ENCODE measurements at places on chromosomes 4 and X.

DNA sequence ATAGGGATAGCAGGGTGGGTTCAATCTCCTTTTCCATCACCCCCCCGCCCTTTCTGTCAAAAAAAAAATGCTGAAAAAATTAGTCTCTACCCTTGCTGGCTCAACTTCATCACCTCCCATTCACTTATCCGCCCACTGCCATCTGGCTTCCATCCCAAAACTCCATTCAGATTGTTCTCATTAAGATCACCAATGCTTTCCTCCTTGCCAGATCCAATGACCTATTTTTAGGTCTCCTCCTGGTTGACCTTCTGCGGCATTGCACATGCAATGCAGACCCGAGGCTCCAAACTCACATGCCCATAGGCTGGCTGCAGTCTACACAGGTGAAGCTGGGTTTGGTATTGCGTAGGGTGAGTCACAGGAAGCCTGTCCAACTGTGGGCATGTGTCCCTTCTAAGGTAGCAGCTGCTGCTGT lies 21.1 kb upstream of the STIM2 start:
- no peak for DNase-seq

- DNase-seq: no peak
These were observed at the start of gene CYSLTR1 for GRCh38 chrX:78327370-78328086. Gene CYSLTR1 (minus strand): TSS chrX:78327611. CDS start chrX:78273746, 53,865 bp downstream.

GRCh38 chr4:161448550-161449180 lies 715.1 kb downstream of the FSTL5 start:
- DNase-seq: no peak

GRCh38 chrX:3348191-3348590 lies 1.7 kb upstream of the MXRA5 start:
- DNase-seq: no peak

DNA sequence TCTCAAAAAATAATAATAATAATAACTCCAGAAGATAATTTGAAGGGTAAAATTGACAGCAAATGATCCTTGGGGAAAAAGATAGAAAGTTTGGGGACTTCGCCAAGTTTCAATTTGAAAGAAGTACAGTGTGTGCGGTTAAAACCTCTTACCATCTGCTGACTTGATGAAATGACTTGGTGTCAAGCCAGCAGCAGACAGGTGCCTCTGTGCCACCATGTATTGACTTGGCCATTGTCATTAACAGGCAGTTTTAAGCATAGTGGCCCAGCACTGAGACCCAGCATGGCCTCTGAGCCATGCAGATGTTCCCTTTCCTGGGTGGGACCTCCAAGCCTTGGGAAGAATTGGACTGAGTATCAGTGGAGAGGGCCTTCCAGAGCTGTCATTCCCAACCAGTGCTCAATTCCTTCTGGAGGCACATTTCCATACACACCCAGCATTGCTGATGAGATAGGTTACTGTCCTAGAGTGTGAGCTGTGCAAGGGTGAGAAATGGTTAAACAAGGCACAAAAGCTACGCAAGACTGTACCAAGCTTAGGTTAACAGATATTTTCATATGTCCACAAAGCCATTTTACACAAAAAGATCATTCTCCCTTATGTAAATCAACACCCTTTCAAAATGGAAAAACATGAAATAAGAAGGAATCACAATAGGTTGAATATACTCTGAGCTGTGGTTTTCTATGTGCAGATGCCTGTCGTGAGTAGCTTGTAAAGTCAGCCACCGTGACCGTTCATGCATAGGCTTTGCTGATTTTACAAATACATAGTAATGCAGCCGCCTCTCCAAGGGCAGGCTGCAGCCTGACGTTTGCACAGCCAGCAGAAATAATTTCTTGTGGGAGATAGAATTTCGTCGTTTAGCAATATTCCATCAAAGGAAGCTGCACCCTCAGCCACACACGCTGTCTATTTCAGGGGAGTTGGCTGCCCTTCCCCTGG lies 59.4 kb upstream of the FBXW7 start:
- no peak for DNase-seq

- no peak for DNase-seq
These were observed 920.1 kb upstream of the TENM3 start for GRCh38 chr4:181323061-181323460.

- DNase-seq: no peak
These were observed 59.0 kb downstream of the ANXA10 start for GRCh38 chr4:168151327-168151726.

DNA sequence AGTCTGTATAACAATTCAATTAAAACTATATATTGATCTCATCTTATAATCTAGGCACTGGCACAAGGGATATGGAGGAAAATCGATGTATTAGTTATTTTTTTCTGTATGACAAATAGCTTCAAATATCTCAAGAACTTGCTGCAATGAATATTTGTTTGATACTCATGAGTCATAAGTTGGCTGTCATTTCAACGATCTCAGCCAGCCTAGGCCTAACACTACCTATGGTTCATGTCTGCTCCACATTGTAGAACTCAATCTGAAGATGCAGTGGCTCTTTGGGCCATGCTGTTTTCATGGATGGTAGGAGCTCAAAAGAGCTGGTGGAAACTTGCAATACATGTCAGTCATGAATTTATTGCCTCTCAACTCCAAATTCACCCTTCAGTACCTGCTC lies 44.7 kb downstream of the MAGEB17 start:
- no peak for DNase-seq

DNA sequence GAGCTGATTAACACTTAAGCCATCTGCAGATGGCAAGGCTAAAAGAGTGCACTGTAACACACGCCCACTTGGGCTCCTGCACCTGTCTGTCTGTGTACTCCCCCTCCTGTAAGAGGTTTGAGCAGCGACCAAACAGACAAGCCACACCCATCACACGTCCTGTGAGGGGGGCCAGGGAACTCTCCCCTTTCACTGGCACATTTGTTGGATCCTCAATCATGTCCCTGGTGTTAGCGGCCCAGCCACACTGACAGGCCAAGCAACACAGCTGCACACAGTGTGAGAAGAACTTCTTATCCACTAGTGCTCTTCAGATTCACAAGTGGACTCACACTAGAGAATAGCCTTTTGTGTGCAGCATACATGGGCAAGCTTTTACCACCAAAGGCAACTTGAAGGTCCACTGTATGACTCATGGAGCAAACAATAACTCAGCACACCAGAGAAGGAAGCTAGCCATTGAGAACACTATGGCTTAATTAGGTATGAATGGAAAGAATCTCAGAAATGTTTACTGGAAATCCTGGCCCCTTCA lies 29.1 kb upstream of the UTP14A start:
- no peak for DNase-seq

DNA sequence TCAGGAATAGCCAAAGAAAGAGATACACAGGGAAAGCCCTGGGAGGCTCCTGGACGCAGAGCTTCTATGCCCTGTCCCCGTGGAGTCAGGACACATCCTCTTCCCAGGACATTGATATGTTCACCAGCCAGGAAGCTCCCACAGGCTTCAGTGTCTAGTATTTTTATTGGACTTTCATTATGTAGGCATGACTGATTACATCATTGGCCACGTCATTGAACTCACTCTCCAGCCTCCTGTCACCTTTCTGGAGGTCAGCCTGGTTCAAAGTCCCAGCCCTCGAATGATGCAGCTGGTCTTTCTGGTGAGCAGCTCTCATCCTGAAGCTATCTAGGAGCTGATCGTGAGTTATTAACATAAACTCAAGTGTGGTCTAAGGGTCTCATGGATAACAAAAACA lies 104.1 kb downstream of the CPEB2 start:
- DNase-seq: no peak

- no peak for DNase-seq
These were observed 1115.5 kb downstream of the NLGN4X start for GRCh38 chrX:5113128-5113527.

DNA sequence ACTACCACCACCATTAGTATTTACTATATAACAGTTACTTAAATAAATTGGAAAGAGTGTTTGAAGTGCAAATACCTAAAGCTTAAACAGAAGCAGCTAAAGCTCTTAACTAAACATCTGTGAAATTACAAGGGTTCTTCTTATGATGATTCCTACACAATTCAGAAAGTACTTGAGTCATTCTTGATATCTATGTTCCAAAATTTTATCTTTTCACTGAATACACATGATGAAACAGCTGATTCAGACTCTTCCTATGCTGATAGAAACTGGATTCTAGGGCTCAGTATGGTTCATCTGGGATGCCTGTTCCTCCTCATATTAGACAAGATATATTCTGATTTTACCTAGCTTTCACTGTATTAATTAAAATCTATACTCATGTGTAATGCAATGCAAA lies 13.6 kb downstream of the EREG start:
- DNase-seq: no peak

DNA sequence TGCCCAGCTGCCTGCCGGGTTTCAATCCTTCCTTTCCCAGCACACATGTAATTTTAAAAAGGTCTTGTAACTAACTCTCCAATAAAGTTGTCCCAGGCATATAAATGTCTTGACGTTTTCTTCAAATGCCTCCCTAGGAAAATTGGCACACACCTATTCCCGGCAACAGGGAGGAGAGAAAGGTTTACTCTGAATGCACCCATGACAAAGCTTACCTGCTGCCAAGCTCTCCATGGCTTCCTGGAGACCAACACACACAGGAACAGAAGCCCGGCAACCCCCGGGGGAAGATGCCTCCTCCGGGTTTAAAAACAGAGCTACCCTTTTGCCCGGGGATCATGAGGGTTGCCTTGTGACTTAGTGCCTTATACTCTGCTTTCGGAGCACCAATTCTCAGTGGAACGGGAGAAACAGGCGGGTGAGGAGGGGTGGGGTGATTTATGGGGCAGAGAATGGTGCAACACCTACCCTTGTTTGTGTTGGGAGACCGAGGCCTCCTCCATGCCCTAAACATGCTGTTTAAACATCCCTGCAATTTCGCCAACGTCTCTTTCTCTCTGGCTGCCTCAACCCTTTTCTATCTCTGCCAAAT lies 4.8 kb upstream of the GYG2 start:
- peak; percentile 19 for DNase-seq

GRCh38 chr4:139535228-139535870 lies 20.7 kb downstream of the SETD7 start:
- no peak for DNase-seq

GRCh38 chrX:7574325-7574724 lies 268.6 kb upstream of the VCX start:
- DNase-seq: peak; percentile 53

DNA sequence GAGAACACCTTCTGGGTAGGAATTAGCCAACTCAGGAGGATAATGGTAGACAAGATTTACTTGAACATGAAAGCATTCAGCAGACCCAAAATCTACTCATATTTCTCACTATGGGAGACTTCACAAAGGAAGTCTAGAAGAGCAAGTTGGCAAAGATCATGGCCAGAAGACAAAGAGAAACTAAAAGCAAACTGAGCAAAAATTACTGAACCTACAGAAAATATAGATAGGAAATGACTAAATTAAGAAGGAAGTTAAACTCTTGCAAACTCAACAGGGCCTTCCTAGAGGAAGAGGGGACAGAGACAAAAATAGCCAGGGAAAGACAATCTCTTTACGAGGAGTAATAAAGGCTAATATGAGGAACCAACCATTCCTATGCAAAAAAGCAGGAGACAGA lies 18.7 kb downstream of the CORIN start:
- DNase-seq: no peak

DNA sequence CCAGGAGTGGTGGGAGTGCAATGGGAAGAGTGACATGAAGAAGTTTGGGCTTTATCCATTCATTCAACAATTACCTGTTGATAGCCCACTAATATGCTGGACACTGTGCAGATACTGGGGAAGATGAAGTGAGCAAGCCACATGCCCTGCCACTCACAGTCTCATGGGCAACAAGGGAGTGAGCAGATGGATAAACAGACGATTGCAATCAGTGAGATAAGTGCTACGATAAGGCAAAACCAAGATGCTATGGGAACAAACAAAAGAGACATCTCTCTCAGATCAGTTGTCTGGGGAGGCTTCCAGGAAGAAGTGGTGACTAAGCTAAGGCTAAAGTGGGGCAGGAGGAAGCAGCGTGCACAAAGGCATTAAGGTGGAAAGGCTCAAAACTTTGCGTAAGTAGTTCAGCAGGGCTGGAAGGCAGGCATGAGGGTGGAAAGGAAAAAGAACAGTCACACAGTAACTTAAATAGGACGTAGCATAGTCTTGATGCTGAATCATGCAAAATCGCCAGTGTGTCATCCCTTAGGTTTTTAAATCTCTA lies 31.7 kb downstream of the GAB3 start:
- no peak for DNase-seq

- no peak for DNase-seq
These were observed 45.1 kb upstream of the HSD17B10 start for GRCh38 chrX:53479301-53479700.
